ENCODE measurements at places on chromosomes 2 and 18.

DNA sequence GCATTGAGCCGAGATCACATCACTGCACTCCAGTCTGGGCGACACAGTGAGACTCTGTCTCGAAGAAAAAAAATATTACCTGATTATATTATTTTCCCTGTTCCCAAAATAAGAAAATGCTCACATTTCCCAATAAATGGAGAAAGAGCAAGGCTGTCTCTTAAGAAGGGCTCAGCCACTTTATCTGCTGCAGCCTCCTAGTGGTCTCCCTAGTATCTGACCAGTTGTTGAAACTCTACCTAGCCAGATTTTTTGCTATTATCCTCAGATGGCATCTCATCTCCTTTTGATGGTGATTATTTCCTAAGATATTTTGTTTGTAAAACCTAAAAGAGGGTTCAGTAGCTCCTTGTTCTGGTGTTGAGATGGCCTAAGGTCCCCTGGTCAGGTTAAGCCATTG, 114.3 kb downstream of the TPGS2 start:
- DNase-seq, result no peak

DNA sequence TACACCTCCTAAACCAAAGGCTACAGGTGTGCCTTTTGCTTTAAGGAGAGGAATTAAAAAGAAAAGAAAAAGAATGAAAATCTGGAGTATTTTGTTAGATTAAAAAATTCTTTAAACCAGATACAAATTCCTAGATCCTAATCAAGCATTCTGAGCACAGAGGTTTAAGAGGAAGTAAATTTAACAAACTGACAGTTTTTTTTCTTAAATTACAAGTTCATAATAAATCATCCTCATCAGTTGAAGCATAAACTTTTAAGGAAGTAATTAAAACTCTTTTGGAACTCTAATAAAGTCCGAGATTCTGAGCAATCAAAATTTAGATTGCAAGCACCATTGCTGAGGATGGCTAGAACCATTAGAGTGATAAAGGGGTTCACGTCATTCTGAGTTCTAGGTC, 75.1 kb downstream of the POLE4 start:
- no peak for DNase-seq

- no peak for DNase-seq
These were observed 63.9 kb downstream of the ALPK2 start for GRCh38 chr18:58565021-58565420.

DNA sequence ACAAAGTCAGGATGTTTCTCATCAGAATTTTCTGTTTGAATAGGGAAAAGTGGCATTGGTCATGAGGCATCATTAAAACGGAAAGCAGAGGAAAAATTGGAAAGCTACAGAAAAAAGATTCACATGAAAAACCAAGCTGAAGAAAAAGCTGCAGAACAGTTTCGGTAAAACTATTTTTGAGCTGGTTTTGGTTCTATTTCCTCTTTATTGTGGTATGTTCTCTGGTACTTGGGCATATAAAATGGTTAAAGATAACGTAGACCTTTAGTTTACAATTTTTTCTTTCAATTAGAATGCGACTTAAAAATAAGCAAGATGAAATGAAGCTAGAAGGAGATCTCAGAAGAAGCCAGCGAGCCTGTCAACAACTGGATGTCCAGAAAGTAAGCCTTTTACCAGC, 7.6 kb downstream of the GPATCH11 start:
- DNase-seq, result no peak

DNA sequence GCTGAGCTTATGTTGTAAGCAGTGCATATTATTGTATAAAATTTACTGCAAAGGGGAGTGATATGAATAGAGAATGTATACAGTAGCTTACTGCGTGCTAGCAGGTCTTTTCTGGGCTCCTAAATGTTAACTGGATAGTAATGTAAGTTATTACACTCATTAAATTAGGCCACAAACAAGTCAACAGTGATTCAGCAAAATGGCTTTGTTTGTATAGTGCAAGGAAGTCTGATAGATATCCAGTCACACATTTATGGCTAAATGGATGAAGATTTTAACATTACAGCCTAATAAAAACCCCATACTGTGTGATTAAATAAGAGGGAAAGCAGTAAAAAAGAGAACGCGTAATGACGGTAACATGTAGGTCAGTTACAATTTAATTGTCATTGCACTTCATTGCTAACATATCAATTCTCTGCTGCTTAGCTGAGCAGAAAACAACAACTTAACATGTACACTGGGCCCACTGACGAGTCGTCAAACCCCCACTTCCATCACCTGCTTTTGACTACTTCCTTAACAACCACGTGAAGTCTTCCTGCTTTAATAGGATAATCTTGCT, 665.0 kb upstream of the FANCL start:
- no peak for DNase-seq

DNA sequence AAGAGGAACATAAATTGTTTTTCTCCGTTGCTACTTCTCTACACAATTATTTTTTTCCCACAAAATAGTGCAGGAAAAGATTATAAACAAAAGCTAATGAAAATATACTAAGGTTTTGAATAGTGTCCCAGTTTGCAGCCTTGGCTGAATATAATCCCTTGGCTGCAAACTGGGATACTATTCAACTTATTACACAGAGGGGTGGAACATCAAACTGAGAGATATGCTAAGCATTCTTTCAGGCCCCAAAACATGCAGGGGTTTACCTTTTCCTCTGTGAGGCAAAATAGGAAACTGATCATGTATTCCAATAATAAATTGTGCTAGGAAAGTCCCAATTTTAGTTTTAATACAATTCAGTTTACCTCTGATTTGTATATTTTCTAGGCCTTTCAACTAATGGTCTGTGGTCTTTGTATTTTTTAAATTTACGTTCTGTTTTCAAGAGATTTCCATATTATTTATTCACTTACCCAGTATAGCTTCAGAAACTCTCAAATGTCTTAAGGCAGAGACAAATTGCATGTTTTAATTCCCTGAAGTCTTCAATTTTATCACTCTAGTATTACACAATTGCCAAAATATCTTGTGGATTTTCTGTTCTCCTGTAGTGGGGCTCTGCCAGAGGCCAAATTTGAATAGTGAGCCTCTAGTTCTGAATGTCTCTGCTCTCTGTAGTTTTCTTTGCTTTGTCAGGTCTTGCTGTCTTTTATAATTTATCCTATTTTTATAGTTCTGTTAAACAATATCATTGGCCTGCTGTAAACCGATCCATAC, 63.9 kb downstream of the PPP1R1C start:
- peak; percentile 16 for DNase-seq

- no peak for DNase-seq
These were observed 1.3 kb downstream of the LIPG start for GRCh38 chr18:49563130-49563540.

- DNase-seq, result no peak
These were observed 40.8 kb downstream of the SPTBN1 start for GRCh38 chr2:54496920-54497319.

GRCh38 chr2:163135256-163135655, 296.7 kb upstream of the KCNH7 start:
- no peak for DNase-seq

DNA sequence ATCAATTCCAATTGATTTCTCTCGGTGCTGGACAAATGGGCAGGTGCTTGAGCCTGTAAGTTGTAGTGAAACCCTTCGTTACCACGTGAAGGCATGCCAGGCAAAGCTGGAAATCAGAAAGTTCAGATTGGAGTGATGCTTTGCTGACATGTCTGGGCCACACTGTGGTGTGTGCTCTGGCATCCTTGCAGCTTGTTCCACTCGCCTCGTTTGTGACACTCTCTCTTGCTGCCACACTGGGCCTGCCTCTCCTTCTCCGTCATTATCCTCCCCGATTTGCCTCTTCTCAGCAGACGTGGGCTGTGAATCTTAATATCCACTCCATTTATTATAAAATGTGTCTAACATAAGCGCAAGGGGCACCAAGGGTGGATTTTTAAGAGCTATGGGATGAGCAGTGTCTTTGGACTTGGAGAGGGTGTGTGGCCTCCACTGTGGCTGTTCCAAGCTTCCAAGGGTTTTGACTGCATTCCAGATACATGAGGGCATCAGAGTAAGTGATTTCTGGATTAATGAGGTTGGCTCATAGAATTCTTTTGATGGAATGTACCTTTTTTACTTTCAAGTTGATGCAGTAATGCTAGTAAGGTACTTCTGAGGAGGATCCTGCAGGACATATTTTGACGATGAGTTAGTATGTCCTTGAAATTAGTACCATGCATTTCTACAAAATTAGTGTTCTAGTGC, 238.8 kb downstream of the TPGS2 start:
- peak; percentile 67 for DNase-seq

DNA sequence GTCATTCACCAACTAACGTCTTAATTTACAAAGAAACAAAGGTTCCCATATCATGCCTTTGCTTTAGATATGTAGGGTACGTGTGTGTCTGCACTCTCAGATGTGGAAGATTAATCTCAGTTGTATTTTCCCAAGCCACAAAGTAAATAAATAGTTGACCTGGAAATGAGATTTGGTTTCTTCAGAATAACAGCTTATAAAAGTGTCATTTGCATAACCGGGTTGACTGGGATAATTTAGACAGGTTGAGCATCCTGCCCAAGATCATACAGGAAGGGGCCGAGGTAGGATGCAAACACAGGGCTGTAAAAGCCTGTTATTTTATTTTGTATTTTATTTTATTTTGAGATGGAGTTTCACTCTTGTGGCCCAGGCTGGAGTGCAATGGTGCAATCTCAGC, 19.5 kb downstream of the ATG16L1 start:
- DNase-seq, result no peak

DNA sequence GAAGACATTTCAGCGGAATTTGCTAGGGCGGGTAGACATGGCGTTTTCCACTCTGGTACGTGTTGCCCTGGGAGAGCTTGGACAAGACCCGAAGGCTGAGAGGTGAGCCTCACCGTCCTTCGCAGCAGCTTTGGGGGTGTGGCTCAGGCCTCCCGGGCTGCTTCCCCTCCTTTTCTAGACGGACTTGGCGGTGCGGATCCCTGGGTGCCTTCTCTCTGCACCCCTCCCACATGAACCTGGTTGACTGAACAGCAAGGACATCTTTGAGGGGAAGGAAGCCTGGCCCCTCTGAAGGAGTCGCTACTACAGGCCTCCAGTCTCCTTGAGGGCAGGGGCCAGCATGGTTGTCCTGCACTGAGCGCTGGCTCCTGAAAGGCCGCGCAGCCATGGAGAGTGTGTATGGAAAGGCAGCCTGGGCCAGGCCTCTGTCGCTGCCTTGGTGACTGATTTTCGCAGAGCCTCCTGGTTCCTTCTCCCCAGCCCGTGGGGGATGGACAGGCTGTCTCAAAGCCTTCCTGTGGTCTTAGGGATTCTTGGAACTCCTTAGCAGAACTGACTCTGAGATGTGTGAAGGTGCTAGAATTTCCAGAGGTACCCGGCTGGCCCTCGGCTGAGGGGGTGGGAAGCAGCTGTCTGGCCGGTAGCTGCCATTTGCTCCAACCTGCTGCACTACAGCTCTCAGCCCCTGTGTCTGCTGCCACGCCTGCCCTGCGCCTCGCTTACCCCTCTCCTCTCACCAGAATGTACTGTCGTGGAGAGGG, 9.9 kb downstream of the CNNM4 start:
- no peak for DNase-seq

- DNase-seq, result no peak
These were observed 140.9 kb downstream of the DTNB start for GRCh38 chr2:25532521-25532920.

DNA sequence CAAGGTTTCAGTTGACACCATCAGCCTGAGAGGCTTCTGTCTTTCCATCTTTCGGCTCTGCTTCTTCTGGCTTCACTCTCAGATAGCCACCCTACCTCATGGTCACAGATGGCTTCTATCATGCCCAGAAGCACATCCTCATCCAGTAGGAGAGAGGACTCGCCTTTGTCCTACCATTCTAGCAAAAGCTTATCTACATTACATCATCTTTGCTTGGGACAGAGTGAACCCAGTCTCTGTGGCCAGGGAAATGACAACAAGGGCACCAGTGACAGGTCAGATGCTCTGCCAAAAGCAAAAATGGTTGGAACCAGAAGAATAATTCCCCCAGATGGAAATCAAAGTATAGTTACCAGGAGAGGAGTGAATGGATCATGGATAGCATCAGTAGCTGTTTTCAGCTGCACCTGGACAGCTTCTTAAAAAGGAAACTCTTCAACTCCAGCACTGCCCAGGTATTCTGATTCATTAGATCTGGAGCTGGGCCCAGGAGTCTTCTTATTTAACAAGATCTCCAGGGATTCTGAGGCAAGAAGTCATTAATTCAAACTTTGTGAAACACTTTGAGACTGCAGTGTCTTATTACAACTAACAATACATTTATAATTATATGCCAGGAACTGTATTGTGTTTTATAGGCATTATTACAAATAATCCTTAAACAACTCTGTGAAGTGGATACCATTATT, 257.7 kb upstream of the UBE2E3 start:
- DNase-seq, result peak; percentile 18

- DNase-seq, result no peak
These were observed 1647.1 kb downstream of the SUCLG1 start for GRCh38 chr2:82811946-82812345.

GRCh38 chr2:200422071-200422470, 87.8 kb downstream of the KCTD18 start:
- DNase-seq, result no peak

DNA sequence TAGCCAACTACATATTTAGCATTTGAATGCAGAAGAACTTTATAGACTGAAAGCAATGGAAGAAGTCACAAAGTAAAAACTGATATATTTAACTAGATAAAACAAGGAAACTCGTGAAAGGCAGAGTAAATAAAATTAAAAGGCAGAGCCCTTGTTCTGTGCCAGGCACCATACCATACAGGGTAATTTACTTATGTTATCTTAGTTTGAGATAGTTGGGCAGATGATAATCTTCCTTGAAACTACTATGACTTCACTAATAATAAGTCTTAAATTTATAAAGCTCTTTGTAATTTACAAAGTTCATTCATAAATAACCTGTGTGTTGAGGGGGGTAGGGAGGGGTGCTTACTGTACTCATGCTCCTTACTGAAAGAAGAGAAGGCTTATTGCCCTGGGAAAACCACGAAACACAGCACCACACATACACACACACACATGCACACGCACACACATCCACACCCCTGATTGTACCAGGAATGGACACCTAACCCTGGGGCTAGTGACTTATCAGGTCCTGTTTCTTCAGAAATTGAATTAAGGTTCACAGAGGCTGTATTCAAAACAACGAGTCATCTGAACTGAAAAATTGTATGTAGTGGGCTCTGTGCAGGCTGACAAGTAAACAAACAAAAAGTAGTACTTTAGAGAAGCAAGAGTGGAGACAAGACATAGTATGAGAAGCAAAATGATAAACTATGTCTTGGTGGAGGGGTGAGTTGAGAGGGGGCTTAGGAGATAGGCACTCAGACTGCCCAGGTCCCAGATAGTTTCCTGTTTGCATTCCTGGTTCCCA, 38.1 kb downstream of the AGFG1 start:
- no peak for DNase-seq

- DNase-seq, result peak; percentile 72
These were observed 36.2 kb downstream of the EIF2AK3 start for GRCh38 chr2:88590998-88591613.
